Left lobe of liver (tissue), 2 donors: ENCODE measurements at places on chromosomes 3 and 15.

GRCh38 chr15:67501177-67501835 lies 19.6 kb upstream of the C15orf61 start:
- DNase-seq: no peak

GRCh38 chr15:85708402-85708941 lies 86.3 kb downstream of the KLHL25 start:
- no peak for DNase-seq

GRCh38 chr3:169811631-169812331 lies 889 bp upstream of the LRRIQ4 start:
- no peak for DNase-seq

DNA sequence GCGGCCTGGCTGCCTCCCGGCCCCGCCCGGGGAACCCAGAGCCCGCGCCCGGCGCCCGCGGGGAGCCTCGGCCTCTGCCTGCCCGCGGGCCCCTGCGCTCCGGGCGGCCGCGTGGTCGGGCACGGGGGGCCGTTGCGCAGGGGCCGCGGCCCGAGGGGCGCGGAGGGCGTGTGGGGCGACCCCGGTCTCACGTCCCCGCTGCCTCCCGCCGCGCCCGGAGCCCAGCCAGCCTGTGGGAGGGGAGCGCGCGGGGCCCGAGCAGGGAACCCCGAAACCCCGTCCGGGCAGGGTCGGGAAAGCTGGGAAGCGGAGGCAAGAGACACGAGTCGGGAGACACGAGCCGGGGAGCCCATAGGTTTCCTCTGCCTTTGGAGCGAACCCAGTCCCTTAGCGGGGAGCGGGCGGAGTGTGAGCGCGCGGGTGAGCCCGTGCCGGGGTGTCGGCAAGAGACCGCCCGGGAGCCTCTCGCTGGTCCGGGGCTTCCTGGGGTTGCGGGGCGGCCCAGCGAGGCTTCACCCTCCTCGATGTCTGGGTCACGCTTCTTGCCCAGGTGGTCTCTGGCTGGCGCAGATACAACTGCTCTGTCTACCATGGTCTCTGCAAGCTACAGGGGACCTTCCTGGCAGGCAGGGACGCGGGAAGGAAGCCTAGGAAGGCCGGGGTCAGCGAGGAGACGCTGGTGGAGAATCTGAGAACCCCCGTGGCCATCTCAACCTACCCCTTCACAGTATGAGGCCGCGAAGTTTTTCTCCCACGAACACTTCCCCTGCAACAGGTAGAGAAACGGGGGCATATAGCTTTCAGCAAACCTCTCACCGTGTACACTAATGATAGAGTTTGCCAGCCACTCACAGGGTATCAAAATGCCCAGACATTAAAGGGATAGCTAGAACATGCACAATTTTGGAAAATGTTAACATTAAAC lies 586 bp downstream of the LRRK1 start:
- no peak for DNase-seq

- DNase-seq: no peak
Observed at GRCh38 chr3:38566215-38566528, 70.0 kb downstream of the EXOG start.

DNA sequence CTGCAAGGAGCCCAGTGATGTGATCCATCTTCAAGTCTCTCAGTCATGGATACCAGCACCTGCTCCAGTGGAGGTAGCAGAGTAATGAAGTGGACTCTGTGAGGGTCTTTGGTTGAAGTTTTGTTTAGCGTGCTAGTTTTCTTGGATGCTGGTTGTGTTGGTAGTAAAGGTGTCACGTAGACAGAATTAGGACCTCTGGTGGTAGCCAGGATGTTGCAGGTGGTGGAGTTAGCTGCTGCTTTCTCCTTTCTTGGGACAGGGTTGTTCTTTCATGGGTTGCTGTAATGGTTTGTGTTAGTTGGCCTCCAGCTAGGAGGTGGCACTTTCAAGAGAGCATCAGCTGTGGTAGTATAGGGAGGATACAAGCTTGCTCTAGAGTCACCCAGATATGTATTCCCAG lies 125.2 kb downstream of the ANXA2 start:
- no peak for DNase-seq

DNA sequence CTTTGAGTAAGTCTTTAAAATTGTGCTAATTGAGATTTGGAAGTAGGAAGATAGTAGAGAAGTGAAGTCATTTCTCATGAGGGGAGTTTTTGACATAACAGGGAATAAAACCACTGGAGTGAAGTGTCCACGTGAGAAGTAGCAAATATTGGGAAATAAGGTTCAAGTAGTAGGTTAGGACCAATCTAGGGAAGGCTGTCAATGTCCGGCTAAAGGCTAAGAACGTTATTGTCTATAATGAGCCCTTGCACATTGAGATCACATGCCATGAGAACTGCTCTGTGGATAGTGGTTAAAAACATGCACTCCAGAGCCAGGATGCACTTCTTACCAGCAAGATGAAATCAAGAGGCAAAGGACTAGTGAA lies 459.9 kb upstream of the TPRG1 start:
- DNase-seq: no peak

DNA sequence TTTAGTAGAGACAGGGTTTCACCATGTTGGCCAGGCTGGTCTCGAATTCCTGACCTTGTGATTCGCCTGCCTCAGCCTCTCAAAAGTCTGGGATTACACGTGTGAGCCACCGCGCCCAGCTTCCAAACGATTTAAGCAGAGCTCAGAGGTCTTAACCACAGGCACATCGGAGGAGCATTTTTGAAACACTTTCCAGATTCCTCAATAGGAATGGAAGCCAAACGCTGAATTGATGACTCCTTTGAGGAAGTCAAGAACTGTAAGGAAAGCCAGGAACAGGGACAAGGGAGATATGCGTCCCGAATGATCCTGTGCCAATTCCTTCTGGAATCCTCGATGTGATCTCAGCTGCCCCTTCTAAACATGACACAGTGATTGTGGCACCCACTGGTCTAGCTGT lies 40.0 kb downstream of the TRH start:
- no peak for DNase-seq

- DNase-seq: no peak
Observed at GRCh38 chr3:14430706-14431451, 28.5 kb downstream of the SLC6A6 start.
